ENCODE measurements at places on chromosomes 2 and 18. TPM values are rescaled to one million over a fixed set of nuclear protein-coding genes. Genes with fewer than 3 reads are reported as not detected.

CNGA3 gene
- total RNA-seq = not detected

IGFBP5 gene
- not detected for total RNA-seq

DES gene
- total RNA-seq = not detected

INO80D gene
- 19.2 TPM for total RNA-seq

TRIM43 gene
- total RNA-seq = not detected

LCT gene
- total RNA-seq = 0.25 TPM

RIT2 gene
- total RNA-seq = not detected

LINC00305 gene
- not detected for total RNA-seq

GREB1L gene
- not detected for total RNA-seq

APCDD1 gene
- total RNA-seq = not detected

AMMECR1L gene
- 22.1 TPM for total RNA-seq

EML6 gene
- 1.7 TPM for total RNA-seq

DHRS9 gene
- total RNA-seq = 0.19 TPM

CROCC2 gene
- total RNA-seq = not detected

SP110 gene
- 51.3 TPM for total RNA-seq

FAM161A gene
- total RNA-seq = 8.0 TPM

OLA1 gene
- 143 TPM for total RNA-seq

MAPK4 gene
- total RNA-seq = not detected

MEMO1 gene
- 73.1 TPM for total RNA-seq

RESP18 gene
- not detected for total RNA-seq

MRO gene
- total RNA-seq = not detected

GPR148 gene
- total RNA-seq = not detected

DYNAP gene
- not detected for total RNA-seq

HRH4 gene
- total RNA-seq = not detected

DNER gene
- total RNA-seq = not detected

RAPGEF4 gene
- total RNA-seq = not detected

CCDC142 gene
- total RNA-seq = 18.9 TPM

DNMT3A gene
- 87.1 TPM for total RNA-seq

SLC9A2 gene
- total RNA-seq = not detected

DCC gene
- not detected for total RNA-seq

OTX1 gene
- 0.13 TPM for total RNA-seq

TMEM178A gene
- not detected for total RNA-seq

CTNNA2 gene
- total RNA-seq = not detected

SYT4 gene
- not detected for total RNA-seq

SIX3 gene
- 0.08 TPM for total RNA-seq

SP3 gene
- total RNA-seq = 95.5 TPM

INPP5D gene
- 43.1 TPM for total RNA-seq

OSGEPL1 gene
- total RNA-seq = 13.1 TPM

FEV gene
- total RNA-seq = not detected
